NCI-H2029 treated with DMSO at 0.1 percent for 48 hours (cell line): ENCODE measurements at places on chromosomes 12 and 14.

DNA sequence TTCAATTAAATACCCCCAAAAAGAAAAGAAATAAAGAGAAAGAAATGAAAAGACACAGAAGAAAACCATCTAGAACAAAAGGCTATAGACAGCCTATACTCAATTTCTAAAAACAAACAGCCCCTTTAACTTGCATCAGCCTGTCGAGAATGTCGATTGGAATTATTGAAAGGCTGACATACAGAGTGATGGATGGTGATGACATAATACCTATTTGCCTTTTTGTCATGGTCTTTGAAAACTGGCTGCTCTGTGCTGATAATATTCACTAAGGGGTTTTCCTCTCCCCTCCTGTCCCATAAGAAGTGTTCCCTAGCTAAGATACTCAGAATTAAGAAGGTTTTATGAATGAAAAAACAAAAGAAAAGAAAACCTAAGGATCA is 393.7 kb downstream of the SOX5 start:
- DNase-seq: peak; percentile 3

DNA sequence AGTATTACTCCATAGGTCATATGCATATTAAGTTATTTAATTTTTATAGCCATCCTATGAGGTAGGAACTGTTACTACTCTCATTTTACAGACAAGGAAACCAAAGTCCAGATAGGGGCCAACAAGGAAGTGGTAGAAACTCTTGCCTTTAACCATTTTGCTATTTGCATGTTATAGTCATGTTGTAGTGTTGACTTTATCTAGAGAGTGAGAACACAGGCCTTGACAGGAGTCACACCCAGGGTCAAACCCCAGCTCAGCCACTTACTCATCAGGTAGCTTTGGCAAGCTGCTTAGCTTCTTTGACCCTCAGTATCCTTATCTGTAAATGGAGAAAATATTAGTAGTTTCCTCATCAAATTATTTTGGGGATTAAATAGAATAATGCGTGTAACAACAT is 156.2 kb downstream of the CAND1 start:
- DNase-seq: no peak

DNA sequence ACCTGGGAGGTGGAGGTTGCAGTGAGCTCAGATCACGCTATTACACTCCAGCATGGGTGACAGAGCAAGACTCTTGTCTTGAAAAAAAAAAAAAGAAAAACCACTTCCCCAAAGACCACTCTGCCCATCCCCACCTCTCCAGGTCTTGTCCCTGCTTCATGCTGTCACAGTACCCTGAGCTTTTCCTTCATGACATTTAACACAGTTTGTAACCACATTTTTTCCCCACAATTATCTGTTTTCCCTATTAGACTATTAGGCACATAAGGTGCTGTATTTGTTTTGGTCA is 6.9 kb downstream of the HECTD1 start:
- DNase-seq: no peak

GRCh38 chr14:65115615-65116014 is 13.3 kb upstream of the MAX start:
- DNase-seq: no peak

GRCh38 chr12:52091061-52091460 is 11.6 kb downstream of the SMIM41 start:
- DNase-seq: no peak

GRCh38 chr14:34766606-34767005 is 52.2 kb upstream of the CFL2 start:
- no peak for DNase-seq

GRCh38 chr12:109902891-109903418 is 2.9 kb downstream of the TCHP start:
- no peak for DNase-seq

DNA sequence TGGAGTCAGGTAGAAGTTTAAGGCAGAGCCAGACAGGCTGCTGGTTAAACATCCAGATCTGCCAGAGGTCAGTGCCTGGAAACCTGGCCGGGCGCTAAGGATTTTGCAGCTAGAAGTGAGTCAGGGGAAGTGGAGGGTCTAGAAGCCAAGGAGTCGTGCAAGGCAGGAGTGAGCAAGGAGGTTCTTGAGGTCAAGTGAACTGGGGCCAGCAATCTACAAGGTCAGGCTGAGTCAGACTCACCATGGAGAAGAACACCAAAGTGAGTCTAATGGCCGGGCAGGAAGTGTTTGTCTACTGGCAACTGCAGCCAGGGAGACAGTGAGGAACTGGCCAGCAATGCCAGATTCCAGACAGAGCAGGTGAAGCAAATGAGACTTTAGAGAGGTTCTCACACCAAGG is 628.2 kb downstream of the ETNK1 start:
- DNase-seq: no peak

DNA sequence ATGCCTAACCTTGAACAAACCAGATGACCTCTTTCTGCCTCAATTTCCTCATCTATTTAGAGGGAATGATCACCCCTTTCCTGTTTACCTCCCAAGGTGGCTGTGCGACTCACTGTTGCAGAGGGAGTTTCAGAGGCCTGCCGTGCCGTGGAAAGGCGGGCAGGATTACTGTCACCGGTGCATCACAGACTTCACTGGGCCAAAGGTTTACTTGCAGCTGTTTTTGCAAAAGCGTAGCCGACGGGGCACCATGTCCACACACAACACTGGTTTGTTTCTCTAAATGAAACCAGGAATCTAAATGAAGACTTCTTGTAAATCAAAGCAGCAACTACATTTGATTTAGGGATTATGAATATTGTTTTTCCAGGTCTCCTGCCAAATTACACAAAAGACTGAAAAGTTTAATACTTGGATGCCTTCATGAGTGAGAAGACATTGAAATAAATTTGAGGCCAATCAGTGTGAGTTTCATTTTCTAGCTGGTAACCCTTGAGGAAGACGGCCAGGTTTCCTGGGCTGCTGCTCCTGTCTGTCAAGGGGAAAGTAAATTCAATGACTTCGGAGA is 696.1 kb upstream of the TMEM132C start:
- DNase-seq: no peak

- DNase-seq: no peak
Observed at GRCh38 chr14:91098591-91098990, 15.3 kb upstream of the DGLUCY start.

DNA sequence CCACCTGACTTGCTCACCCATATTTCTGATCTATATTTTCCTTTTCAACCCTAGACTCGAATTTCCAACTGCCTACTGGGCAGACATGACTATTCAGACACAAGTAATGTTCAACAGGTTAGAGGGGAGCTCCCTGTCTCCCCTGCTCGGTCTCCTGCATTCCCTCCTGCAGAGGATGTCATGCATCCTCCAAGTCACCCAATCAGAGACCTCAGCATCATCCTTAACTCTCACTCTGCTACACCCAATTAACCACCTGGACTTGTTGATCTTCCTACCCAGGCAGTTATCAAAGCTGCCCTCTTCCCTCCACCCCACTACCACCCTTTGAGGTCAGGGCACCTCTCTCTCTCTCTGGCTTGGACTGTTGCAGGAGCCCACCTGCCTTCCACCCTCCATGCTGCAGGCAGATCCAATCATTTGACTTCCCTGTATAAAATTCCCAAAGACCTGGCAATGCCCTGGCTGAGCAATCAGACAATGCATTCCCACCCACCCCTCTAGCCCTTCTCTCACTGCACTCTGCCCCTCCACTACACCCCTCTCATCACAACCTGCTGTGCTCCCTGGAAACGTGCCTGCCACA is 10.9 kb downstream of the FAIM2 start:
- no peak for DNase-seq

DNA sequence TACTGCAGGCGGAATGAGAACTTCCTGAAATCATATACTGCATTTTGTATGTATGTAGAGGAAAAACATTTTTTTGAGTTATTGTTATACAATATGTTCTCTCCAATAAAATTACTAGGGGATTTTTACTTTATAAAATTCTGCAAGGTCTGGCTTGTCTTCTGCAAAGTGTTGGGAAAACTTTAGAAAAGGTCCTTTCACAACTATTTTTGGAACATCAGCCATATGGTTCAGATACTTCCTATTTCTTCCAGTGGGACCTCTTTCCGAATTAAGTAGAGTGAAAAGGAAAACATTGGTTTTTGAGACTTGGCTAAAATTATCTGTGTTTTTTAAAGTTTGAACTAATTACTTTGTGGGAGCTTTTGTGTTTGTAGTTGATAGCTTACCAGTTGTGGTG is 52.7 kb downstream of the DAAM1 start:
- no peak for DNase-seq

- DNase-seq: no peak
Observed at GRCh38 chr14:69505338-69506240, 21.1 kb downstream of the PLEKHD1 start.

DNA sequence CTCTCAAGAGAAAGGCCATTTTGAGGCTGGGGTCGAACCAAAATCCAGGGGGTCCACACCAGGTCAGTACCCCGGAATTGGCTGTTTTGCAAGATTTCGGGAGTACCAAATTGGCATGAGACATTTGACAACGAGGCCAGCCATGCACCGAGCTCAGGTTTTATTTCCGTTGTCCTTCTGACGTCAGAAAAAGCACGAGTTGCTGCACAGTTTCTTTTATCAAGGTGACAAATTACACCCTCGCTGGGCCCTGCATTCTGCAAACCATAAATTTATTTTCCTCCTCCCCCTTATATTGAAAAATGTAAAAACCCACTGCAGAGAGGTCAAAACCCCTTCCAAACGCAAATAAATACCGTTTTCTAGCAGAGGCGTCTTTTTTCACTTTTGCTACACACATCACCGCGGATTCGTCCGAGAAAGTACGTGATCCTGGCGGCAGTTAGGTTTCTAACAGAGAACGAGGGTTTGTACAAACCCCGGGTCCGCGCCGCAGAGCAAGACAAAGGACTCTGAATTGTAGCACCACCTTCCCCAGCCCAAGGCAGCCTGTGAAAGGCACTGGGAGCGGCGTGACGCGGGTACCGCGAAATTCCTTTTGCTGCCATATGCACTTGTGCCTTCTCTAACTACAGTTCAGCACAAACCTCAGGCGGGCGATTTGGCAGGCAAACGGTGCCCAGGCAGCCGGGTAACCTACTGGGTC is 1.8 kb downstream of the SLC38A1 start:
- DNase-seq: no peak

DNA sequence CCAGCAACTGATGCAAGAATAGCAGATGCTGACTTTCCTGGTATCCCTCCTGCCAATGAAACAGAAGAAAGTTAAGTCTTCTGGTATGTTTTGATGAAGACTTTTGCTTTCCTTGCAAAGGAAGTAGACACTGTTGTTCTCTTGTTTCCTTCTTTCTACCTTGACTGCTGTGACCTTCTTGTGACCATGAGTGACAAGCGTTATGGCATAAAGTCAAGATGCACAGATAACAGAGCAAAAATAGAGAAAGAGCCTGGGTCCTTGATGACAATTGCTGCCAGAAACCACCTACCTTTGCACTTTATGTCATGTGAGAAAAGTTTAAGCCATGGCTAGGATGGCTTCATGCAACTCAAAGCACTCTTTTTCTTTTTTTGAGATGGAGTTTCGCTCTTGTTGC is 49.2 kb upstream of the LTA4H start:
- DNase-seq: no peak

GRCh38 chr12:77722536-77722935 is 108.2 kb upstream of the NAV3 start:
- no peak for DNase-seq

- DNase-seq: no peak
Observed at GRCh38 chr12:115897729-115898128, 379.8 kb downstream of the MED13L start.

- no peak for DNase-seq
Observed at GRCh38 chr14:103547941-103548462, 14.5 kb downstream of the BAG5 start.

GRCh38 chr12:26614011-26614616 is 218.9 kb downstream of the ITPR2 start:
- DNase-seq: no peak

DNA sequence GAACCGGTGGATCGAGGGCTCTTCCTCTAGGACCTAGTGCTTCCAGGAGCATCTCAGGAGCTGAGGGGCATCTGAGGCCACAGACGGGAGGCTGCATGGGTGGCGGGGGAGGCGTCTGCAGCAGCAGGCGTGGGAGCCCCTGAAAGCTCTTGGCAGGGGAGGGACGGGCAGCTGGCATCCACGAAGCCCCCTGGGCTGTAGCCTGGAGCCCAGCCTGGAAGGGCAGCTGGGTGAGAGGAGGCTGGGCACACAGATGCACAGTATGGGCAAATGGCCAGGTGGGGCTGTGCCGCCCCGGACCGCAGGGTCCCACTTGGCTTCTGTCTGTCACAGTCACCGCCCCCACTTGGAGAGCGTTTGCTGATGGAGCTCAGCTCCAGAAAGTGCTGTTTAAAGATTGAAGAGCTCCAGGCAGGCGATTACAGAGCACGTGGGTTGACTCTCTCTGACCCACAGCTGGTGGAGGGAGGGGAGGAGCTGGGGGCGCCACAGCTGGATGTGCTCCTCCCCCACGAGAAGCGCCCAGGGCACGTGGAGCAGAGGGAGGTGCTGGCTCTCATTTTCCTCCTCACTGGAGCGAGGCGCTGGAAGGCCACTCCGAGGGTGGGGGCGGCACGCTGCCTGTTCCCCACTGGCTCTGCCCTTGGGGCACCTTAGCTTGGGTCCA is 155.0 kb upstream of the C14orf180 start:
- DNase-seq: peak; percentile 43

- no peak for DNase-seq
Observed at GRCh38 chr12:111393700-111394300, 11.9 kb upstream of the SH2B3 start.

DNA sequence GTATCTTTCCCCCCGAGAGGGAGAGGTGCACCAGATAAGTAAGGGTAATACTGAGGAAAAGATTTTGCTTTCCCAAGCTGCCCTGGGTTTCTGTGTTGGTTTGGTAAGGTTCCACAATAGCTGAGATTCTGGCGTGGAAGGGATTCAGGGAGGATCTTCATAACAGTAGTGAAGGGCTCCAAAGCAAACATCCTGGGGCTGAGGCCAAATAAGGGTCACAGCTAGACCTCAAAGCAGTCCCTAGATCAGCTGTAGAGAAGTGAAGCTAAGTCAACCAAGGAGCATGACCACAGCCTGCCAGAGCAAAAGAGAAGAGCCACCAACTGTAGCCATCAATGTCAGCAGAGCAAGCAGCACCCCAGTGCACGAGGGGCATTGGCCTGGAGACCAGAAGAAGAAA is 73.2 kb upstream of the SLC35F4 start:
- DNase-seq: no peak

GRCh38 chr14:76922584-76922983 is 96.4 kb downstream of the LRRC74A start:
- no peak for DNase-seq

DNA sequence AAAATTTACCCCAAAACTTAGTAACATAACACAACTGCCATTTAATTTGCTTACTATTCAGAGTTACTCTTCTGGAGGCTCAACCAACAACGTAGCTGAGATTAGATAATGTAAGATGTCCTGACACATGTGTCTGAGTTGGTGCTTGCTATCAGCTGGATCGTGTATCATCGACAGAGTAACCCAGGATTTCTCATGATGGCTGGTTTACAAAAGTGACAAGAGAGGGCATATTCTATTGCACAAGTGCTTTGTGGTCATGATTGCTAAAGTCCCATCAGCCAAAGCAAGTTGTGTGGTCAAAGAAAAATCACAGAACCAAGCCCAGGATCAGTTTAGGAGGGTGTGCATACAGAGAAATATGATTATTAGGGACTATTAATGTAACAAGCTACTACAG is 73.4 kb downstream of the CAPZA3 start:
- DNase-seq: no peak

- DNase-seq: no peak
Observed at GRCh38 chr12:22653791-22654190, 28.8 kb downstream of the ETNK1 start.
